ENCODE measurements at places on chromosomes 4 and X. TPM values are rescaled to one million over a fixed set of nuclear protein-coding genes. Genes with fewer than 3 reads are reported as not detected.

The RBM47 gene
- total RNA-seq, result 64.3 TPM

The NIPAL1 gene
- total RNA-seq, result 21.1 TPM

The TLR1 gene
- total RNA-seq, result 3.1 TPM

The DYNLT3 gene
- total RNA-seq, result 28.7 TPM

The AMER1 gene
- total RNA-seq, result 12.6 TPM

The NDST3 gene
- 2.0 TPM for total RNA-seq
